ENCODE measurements at places on chromosomes 6 and 20.

- DNase-seq = no peak
Observed at GRCh38 chr20:53579581-53580375, 13.9 kb downstream of the ZNF217 start.

- DNase-seq = no peak
Observed at GRCh38 chr6:154487367-154488247, 22.9 kb downstream of the CNKSR3 start.

DNA sequence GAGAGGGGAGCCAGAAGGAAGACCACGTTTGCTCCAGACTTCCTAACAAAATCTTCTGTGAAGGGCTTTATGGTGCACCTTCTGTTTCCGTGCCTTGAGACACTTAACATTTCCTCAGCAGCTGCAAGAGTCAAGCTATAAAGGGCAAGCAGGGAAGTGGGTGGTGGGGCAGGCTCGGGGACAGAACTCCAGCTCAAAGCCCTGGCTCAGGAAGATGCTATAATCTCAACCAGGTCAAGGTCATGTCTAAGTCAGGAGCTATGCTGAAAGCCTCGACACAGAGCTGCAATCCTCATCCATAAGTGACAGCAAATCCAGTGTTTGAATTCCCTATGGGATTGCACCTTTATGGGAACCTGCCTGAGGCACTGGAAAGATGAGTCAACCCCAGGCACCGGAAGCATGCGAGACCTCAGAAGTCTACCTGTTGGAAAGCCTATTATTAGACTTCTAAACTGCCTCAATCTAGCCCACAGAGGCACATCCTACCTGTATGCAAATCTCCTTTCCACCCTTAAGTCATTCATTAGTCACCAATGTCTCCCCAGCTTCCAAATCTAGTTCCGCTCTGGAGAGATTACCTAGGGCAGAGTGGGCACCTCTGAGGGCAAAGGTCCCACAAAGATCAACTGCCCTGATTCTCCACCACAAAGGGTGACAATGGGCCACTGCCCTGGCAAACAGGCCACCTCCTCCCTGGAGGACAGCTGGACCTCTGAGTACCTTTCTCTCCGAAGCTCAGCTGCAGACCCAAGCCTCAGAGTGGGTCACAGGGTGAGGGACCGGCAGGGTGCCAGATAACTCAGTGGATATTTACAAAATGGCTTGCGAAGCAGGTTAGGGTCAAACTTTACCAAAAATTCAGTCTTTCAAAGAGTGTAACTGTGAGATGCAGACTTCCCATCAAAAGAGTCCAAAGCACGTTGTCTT lies 287.0 kb downstream of the CDC5L start:
- DNase-seq = no peak

DNA sequence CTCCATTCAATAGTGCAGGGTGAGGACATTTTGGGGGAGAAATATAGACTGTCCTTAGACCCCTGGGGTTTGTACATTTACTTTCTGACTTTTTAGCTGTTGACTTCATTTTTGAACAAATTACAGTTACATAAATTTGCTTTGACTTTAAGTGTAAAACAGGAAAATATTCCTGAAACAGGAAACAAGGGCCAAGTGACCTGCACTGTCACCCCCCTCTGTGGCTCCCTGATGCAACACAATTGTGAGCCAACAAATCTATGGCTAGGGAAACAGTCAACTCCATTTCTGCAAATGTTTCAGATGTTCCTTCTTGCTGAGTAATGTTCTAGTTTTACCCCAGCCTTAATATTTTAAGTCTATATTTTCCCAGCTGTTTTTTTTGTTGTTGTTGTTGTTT lies 39.8 kb downstream of the HLA-A start:
- DNase-seq = no peak

DNA sequence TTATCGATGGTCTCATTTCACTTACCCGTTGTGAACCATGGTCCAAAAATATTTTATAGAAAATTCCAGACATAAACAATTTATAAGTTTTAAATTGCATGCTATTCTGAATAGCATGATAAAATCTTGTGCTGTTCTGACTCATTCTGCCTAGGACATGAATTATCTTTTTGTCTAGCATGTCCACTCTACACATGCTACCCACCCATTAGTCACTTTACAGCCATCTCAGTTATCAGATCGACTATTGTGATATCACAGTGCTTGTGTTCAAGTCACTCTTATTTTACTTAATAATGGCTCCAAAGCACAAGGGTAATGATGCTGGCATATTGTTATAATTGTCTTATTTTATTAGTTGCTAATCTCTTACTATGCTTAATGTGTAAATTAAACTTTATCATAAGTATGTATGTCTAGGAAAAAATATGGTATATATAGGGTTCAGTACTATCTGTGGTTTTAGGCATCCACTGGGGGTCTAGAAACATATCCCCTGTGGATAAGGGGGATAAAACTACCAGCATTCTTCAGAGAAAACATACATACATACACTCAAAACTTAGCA lies 252.0 kb upstream of the HTR1E start:
- DNase-seq = no peak

DNA sequence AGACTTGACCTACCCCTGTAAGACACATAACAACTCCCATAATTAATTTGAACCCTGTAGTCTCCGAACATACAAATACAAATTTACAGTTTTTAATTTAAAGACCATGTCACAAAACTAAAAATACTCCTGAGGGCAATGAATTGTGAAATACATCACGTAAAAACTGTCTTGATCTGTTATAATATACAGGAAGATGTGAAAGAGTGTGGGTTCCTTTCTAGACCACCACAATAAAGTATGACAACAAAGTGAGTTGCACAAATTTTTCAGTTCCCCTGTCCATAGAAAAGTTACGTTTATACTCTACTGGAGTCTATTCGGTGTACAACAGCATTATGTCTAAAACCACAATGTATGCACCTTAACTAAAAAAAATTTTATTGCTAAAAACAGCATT lies 11.0 kb upstream of the BLOC1S5 start:
- no peak for DNase-seq

- DNase-seq = no peak
Observed at GRCh38 chr20:18613553-18613952, 25.7 kb downstream of the DTD1 start.

DNA sequence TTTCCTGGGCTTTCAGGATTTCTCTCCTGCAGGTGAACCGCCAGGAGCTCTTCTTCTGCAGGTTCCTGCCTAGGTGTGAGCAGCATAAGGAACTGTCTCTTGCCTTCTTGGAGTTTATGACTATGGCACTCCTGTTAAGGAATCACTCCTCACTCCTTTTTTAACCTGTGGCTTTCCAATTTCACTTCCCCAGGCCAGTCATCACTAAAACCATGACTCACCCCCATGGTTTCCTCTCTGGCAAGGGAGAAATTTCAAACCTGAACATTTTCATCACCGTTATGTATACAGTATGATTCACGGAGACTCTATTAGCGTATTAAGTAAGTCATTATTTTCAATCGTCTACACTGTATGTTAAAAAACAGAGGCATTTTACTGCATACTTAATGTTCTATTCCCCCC lies 78.2 kb upstream of the ARID1B start:
- DNase-seq = no peak

GRCh38 chr6:109762769-109763441 lies 71.8 kb downstream of the FIG4 start:
- no peak for DNase-seq

DNA sequence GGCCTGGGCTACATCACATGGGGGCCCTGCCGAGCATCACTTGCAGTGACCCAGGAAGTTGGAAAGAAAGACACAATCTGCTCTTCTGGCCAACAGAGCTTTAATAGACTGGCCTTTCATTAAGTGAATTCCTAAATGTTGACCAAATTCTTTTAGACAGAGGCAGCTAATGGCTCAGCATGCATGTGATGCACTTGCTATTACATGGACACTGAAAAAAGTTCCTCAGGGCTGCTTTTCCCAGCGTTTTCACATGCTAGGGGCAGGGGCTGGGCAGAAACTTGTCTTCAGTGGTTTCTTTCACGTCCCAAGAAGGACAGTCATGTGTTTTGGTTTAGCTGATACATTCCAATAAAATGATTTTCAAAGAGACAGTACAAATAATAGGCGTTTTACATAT lies 651.0 kb upstream of the SLC35B3 start:
- no peak for DNase-seq

- no peak for DNase-seq
Observed at GRCh38 chr6:134810402-134810801, 139.5 kb downstream of the ALDH8A1 start.

DNA sequence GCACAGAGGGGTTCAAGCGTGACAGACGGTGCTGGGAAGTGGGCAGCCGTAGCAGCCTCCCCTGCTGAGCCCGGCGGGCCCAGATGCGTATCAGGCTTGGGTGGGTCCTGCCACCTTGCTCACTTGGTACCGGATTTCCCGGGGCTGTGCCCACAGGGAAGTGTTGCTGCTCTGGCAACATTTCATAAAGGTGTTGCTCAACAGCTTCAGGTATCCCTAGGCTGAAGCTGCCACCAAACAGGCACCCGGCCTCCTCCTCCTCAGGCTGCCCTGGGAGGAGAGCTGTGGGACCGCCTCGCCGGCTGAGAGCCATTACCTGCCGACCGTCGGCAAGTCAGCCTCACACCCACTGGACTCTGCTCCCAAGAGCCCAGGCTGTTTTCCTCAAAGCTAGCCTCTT lies 11.5 kb downstream of the PSMG4 start:
- DNase-seq = no peak

DNA sequence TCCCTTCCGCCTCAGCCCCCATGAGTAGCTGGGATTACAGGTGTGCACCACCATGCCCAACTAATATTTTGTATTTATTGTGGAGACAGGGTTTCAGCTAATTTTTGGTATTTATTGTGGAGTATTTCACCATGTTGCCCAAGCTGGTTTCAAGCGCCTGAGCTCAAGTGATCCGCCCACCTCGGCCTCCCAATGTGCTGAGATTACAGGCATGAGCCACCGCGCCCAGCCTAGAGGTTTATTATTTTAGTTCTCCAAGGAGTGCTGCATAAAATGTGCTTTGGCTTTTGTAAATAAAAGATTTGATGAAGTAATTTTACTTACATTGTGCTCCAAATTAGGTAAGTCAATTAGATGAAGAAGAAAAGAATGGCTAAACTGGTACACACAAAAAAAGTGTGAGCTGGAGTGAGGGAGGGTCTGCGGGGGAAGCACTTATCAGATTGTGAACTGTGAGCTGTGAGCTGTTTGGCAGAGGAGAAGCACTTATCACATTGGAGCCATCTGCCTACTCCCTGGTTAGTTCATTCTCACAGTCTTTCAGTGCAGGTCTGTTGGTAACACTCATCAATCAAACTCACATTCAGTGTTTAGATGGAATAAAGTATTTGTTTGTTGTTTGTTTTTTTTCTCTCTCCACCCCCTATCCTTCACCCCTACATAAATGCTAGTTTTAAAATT lies 398.0 kb downstream of the EPHA7 start:
- no peak for DNase-seq

- DNase-seq = no peak
Observed at GRCh38 chr6:152423216-152424103, 213.7 kb downstream of the SYNE1 start.

GRCh38 chr6:108036884-108037283 lies 37.7 kb downstream of the OSTM1 start:
- no peak for DNase-seq

DNA sequence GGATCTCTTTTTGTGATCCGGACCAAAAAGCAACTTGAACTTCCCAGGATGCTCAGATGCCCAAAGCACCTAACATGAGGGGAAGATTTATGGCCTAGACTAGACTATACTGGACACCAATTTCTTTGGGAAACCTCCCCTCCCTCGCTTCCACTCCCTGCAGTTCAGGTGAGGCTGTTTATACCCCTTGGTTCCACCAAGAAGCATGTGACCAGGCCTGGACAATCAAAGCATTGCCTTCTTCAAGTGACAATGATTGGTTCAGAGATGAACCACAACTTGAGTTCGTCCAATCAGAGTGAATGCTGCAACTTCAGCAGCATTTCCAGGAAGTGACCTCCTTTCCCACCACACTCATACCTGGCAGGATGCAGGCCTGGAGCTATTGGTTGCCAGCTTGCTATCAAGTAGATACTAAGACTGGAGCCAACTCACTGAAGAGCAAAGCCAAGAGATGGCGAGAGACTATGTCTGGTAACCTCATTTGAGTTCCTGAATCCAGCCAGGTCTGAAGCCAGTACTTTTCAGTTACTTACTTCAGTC lies 45.6 kb upstream of the SLC9A8 start:
- DNase-seq = no peak

DNA sequence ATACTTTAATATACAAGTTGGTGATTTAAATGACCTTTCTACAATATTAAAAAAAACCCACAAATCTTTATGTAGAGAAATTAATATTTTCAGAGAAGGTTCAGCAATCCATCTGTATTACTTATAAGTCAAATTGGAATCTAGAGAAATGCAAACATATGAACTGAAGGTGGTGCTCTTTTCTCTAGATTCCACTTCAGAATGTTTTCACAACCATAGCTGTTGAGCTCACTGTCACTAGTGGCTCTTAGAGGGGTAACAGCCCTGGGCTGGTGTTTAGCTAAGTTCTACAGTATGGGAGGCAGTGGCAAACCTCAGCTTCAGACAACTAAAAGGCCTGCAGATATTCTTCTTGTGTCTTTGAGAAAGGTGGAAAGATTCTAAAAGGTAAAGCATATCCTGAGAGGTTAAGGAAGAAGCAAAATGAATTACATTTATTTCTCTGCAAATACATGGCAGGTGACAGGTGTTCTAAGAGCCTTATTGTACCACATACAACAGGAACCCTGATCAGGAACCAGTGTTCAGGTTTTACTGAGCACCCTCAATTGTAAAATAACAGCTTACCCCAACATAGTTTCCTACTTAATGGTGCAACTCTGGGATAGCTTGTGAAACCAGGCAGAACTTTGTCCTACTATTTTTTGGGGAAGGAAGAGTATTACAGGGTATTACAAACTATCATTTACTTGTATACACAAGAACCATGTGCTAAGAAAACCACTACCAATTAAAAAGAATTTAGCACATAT lies 56.6 kb upstream of the SAMHD1 start:
- no peak for DNase-seq

- DNase-seq = no peak
Observed at GRCh38 chr6:111987295-111987694, 66.6 kb upstream of the CCN6 start.

- no peak for DNase-seq
Observed at GRCh38 chr20:40957265-40957760, 71.3 kb upstream of the TOP1 start.

DNA sequence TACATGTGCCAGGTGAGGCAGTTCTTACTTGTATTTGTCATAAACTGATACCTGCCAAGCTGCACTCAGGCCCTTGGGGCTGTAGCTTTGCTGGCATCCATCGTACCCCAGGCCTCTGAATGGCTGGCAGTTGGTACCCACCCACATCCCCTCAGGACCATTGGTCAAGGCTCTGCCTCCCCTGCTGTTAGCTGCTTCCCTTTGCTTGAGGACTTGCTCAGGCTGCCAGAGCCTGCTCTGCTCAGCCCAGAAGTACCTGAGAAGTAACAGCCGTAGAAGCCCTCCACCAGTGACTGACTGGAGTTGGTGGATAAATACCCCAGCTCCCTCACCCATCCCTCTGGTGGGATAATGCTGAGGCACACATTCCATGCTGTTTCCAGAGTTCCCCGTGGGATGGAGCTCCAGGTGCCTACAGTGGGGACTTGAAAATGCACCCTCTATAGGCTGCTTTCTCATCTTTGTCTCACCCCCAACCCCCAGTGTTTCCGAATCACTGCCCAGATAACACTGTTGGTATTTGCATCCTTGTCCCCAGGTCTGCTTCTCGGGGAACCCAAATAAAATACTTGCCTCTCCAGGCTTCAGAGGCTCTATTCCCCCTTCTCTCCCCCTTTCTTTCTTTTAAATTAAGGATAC lies 7.3 kb downstream of the EBF4 start:
- no peak for DNase-seq

GRCh38 chr6:76518443-76518842 lies 446.0 kb upstream of the IMPG1 start:
- DNase-seq = no peak

All from NCI-H1930 (cell line).